Nucleus accumbens (tissue), 56 donors: ENCODE measurements at places on chromosomes 11 and 22.

- no peak for DNase-seq
Measured at GRCh38 chr22:38153821-38154562, 27.6 kb downstream of the PLA2G6 start.

DNA sequence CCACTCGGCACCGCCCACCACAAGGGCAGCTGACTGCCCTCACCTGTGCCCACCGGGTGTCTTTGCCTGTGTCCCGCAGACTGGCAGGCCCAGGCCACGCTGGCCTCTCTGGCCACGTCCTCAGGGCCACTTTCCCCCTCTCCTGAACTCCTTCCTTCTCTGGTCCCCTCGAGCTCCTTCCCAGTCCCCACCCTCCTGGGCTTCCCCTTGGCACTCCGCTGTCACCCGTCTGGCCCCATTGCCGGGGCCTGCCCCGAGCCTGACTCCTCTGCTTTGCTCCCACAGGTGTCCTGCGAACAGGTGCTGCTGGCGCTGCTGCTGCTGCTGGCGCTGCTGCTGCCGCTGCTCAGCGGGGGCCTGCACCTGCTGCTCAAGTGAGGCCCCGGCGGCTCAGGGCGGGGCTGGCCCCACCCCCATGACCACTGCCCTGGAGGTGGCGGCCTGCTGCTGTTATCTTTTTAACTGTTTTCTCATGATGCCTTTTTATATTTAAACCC, 14.2 kb downstream of the MCAT start:
- DNase-seq, result no peak

DNA sequence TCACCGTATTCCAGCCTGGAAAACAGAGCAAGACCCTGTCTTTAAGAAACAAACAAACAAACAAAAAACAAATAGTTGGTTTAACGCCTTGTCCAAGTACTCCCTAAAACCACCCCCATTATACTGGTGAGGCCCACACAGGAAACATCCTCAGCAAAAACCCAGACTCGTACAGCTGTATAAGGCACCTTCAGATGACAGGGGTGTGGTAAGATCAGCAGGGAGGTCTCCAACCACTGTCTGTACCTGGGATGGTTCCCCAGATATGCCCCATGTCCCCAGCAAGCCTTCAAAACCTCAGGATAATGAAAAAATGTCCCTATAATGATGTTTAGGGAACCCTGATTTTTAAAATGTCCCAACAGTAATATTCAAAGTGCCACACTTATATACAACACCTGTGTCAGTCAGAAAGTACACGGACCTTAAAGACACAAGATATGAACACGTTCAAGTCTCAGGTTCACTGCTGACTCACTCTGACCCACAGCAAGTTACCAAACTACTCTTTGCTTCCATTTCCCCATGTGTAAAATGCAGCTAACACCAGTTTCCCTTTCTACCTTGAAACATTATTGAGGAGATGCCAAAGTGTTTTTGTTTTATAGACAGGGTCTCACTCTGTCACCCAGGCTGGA, 9.3 kb downstream of the SF3A1 start:
- no peak for DNase-seq

DNA sequence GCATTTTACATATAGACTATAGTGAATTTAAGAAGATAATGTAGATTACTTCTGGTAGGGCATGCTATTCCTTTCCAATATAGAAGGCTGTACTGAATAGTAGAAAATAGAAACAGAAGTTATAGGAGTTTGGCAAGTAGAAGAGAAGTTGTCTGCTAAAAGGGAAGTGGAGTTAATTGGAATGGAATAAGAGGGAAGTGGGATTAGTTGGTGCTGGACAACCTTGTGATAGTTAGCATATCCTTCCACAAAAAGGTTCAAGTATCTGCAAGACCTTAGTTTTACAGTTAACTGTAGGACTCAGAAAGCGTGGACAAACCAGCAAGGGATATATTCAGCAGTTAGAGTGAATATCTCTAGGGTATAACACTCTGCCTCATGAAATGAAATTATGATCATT, 185.5 kb downstream of the SWAP70 start:
- DNase-seq, result no peak

DNA sequence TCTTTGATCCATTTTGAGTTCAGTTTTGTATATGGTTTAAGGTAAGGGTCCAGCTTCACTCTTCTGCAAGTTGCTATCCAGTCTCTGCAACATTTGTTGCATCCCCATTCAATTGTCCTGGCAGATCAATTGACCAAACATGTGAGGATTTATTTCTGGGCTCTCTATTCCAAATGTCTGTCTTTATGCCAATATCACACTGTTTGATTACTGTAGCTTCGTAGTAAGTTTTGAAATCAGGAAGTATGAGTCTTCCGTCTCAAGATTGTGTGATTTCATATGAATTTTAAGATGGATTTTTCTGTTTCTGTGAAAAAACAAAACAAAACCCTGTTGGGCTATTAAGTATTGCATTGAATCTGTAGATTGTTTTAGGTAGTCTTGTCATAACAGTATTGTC, 17.0 kb downstream of the APLP2 start:
- DNase-seq, result no peak

DNA sequence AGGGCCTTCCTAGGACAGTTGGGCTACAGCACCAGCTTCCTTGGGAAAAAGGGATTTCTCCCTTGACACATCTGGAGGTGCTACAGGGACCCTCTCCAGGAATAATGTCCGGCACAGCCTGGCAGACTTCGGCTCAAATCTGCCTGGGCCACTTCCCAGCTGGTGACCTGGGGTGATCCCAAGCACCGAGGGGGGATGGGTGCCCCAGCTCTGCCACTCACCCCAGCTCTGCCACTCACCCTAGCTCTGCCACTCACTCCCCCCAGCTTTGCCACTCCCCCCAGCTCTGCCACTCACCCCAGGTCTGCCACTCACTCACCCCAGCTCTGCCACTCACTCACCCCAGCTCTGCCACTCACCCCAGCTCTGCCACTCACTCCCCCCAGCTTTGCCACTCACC, 9.9 kb downstream of the OSBPL5 start:
- DNase-seq, result no peak

GRCh38 chr11:24932110-24933000, 435.5 kb downstream of the LUZP2 start:
- no peak for DNase-seq

- DNase-seq, result no peak
Measured at GRCh38 chr22:41247703-41248102, 7.0 kb upstream of the CHADL start.

DNA sequence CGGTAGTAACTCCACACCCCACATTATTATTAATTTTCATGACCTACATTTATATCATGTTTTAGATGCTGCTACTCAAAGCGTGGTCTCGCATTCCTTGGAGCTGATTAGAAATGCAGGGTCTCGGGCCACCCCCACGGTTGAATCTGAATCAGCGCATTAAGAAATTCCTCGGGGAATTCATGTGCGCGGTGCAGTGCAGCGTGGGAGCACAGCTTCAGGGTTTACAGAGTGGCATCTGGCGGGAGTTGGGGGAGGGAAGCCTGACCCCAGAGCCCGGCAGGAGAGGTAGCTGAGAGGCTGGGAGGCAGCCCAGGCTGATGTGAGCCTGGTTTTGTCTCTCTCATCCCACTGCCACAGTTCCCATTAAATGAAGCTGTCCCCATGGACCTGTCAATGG, 48.1 kb upstream of the DAGLA start:
- DNase-seq, result no peak

DNA sequence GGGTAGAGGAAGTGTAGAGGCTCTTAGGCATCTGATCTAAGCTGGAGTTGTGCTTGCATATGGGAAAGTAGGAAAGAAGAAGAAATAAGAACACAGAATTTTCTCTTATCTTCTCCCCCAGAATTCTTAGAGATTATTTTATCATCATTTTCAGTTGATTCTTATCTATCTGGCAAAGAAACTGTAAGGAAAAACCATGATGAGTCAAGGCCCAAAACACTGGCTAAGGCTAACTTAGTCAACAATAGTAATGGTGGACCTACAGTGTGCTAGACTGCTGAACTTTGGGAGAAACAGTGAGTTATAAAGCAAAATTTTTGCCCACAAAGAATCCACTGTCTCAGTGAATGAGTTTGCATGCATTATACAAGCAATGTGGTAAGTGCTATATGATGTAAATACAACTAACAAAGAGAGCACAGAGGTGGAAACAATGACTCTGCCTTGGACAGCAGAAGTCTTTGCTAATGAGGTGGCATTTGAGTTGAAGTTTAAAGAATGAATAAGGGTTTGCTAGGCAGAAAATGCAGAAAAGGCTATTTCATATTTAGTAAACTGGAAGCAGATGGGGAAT, 344.5 kb upstream of the PLET1 start:
- no peak for DNase-seq

DNA sequence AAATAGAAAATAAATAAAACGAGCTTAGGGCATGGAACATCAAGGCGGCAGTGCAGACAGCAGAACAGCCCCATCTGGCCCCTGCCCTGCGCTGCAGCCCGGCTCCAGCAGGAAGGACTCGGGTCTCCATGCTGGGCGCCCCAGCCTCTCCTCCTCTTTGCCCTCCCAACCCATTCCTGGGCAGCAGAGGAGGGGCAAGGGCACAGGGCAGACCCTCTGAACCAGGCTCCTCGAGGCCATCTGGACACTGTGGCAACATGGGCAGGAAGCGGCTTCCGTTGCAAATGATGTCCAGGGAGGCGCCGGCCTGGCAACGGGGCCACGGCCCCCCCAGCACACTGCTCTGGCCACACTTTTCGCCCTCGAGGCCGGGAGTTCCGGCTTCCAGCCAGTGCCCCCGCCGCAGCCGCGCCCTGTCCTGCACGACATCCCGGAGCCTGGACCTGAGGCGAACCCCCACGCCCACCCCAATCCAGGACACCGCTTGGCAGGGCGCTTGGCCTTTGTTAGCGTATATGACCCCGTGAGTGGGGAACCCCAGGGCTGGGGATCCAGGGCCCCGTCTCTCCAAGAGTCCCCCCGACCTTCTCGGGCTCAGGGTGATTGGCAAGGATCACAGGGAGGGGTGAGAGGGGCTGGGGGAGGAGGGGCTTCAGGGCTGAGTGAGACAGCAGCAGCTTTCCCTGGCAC, 192.1 kb downstream of the IGLL1 start:
- DNase-seq, result no peak

DNA sequence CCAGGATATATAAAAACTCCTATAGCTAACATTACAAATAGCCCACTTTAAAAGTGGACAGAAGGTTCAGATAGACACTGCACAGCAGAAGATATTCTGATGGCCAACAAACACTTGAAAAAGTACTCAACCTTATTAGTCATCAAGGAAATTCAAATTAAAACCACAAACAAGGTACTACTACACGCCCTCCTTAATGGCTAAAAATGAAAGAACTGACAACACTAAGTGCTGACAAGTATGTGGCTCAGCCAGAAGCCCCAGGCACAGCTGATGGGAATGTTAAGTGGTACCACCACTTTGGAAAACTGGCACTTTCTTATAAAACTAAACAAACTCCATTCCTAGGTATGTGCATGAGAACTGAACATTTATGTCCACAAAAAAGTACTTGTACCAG, 320.1 kb downstream of the TBC1D22A start:
- DNase-seq, result no peak

DNA sequence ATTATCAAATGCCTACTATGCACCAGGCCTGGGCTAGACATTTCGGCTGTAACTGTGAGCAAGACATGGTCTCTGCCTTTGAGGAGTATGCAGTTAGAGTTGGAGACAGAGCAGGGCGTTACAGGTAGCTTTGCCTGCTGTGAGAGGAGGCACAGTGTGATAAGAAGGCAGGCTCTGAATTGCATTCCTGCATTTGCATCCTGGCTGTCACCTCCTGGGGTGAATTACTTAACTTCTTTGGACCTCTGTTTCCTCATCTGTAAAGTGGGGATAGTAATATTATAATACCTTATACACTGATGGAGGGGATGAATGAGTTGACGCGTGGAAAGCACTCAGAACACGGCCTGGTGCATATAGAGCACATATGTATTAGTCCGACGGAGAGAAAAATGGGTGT, 118.1 kb upstream of the ARHGAP20 start:
- no peak for DNase-seq

DNA sequence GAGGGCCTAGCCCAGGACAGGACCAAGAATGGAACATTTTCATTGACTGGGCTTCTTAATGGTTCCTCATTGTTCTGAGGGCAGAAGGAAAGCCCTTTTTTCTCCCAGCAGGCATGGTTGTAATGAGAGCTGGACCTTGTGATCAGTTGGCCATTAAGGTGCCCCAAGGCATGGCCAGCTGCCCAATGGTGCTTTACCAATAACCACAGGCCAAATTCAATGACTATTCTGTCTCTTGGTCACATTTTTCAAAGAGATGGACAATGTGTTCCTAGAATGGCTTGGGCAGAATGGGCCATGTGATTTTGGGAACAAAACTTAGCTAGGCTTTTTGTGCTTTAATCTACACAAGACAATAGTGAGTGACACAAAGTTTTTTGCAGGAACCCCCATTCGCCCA, 7.3 kb downstream of the NAV2 start:
- DNase-seq, result peak; percentile 49

DNA sequence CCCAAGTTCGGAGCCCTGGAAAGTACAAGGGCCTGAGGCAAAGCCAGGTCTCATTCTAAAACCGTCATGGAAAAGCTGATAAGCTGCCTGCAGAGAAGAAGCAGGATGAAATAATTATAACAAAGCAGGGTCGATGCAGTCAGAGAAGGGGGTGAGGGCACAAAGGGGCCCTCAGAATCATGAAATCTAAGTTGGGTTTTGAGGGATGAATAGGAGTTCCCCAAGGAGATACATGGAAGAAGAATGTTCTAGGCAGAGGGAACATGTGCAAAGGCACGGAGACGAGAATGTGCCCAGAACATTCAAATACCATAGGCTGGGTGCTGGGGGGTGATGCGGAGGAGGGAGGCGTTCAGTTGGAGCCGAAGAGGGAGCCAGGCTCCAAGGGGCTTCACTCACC, 25.0 kb downstream of the IGLL1 start:
- DNase-seq, result no peak

GRCh38 chr11:112511911-112512310, 251.3 kb upstream of the PLET1 start:
- no peak for DNase-seq

GRCh38 chr22:43406186-43406790, 5.5 kb upstream of the MPPED1 start:
- DNase-seq, result no peak

DNA sequence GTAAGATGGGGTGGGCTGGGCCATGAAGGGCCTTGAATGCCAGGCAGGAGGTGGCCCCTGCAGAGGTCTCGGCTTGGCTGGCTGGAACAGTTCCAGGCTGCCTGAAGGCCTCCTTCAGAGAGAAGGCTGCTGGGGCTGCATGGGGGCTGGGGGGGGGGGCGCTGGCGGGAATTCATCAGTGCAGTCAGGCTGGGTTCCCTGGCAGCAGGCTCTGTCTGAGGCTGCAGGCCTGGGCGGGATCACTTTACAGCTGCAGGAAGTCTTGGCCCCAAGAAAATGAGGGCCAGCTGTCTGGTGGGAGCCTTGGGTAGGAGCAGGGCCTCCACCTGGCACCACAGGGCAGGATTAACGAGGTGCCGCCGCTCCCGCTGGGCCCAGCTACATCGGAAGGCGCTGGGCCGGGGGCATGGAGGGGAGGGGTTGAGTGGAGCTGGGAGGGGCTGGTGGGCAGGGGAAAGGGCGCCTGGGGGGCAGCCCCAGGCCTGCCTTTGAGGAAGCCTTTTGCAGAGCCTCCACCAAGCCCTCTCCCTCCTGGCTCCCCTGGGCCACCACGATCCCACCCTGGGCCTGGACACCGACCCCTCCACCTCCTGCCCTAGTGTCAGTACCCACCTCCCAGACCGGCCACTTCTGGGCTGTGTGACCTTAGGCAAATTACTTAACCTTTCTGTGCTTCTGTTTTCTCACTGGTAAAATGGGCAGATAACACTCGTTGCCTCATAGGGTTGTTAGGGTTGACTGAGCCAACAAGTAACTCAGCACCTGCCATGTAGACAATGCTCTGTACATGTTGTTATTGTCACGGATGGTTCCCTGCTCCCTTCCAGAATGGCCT, 31.0 kb upstream of the HMOX1 start:
- DNase-seq, result no peak
